ENCODE measurements at places on chromosomes 16 and 17. TPM values are rescaled to one million over a fixed set of nuclear protein-coding genes. Genes with fewer than 3 reads are reported as not detected.

Gene HCRT
- total RNA-seq: not detected

Gene PRRT2
- 3.6 TPM for total RNA-seq

Gene KCTD13
- 6.9 TPM for total RNA-seq

Gene LIMD2
- 9.5 TPM for total RNA-seq

Gene NXN
- 52.2 TPM for total RNA-seq

Gene GRIN2C
- total RNA-seq: 0.69 TPM

Gene ATP1B2
- total RNA-seq: 2.9 TPM

Gene C16orf92
- total RNA-seq: not detected

Gene MLX
- 24.5 TPM for total RNA-seq

Gene FOXF1
- total RNA-seq: not detected

Gene MYL4
- total RNA-seq: 36.7 TPM

Gene WSCD1
- total RNA-seq: 3.3 TPM

Gene KPNA2
- total RNA-seq: 29.9 TPM

Gene NPIPB12
- total RNA-seq: 28.1 TPM

Gene EPOP
- 0.49 TPM for total RNA-seq

Data from skin of body (tissue), 3 donors.